ENCODE measurements at places on chromosomes 12 and 14.

DNA sequence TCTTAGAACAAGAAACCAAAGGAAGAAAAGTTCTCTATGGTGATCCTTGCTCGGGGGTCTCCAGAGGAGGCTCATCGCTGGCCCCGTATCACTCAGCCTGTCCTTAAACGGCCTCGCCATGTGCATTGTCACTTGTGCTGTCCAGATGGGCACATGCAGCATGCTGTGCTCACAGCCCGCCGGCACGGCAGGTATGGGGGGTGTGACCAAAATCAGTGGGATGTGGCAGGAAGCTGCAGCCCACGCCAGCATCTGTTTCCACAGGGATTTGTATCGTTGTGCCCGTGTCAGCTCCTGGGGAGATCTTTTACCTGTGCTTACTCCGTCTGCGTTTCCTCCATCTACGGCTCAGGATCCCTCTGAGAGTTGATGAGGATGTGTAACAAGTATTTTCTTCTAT is 2.6 kb upstream of the SLC39A2 start:
- no peak for DNase-seq

DNA sequence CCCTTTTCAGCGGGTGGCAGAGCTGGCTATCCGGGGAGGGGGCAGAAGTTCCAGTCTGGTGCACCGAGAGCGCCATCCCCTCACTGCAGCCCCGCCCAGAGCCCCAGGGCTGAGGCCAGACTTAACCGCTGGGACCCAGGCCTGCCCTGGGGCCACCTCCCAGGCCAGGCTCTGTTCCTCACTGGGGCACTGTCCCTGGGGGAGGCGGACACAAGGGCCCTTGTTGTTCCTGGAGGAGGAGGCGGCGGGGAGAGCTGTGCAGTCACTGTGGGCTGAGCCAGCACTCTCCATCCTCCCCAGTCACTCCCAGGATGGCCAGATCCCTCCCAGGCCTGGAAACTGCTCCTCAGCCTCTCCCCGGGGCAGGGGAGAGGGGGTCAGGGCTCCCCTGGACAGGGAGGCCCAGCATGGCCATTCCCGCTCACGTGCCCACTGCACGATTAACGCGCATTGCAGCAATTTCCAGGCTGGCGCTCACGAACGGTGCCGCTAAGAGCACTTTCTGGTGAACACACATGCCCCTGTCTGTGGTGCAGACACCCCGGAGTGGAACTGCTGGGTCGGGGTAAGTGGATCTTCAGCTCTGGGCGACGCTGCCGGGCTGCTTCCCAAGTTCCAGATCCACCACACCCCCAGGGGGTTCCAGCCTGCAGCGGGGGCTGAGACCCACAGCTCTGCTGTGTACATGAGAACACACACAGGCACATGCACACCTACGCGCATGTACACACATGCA is 89.8 kb upstream of the SFSWAP start:
- DNase-seq = no peak

DNA sequence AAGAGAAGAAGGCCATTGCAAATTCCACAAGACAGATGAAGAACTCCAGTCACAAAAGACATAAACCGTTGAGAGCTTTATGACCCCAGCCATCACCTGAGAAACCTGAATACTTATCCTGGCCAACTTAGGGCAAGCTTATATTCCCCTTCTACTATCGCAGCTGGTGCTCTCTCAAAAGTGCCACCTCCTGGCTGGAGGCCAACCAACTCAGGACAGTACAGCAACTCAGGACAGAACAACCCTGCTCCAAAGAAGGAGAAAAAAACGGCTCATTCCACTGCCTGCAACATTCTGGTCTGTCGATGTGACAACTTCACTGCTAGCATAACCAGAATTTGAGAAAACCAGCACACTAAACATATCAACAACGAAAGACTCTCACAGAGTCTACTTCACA is 9.7 kb upstream of the KRT6B start:
- no peak for DNase-seq

- DNase-seq = no peak
Measured at GRCh38 chr14:72787841-72788240, 106.1 kb downstream of the DPF3 start.

GRCh38 chr12:132447327-132447720 is 42.6 kb upstream of the FBRSL1 start:
- no peak for DNase-seq

DNA sequence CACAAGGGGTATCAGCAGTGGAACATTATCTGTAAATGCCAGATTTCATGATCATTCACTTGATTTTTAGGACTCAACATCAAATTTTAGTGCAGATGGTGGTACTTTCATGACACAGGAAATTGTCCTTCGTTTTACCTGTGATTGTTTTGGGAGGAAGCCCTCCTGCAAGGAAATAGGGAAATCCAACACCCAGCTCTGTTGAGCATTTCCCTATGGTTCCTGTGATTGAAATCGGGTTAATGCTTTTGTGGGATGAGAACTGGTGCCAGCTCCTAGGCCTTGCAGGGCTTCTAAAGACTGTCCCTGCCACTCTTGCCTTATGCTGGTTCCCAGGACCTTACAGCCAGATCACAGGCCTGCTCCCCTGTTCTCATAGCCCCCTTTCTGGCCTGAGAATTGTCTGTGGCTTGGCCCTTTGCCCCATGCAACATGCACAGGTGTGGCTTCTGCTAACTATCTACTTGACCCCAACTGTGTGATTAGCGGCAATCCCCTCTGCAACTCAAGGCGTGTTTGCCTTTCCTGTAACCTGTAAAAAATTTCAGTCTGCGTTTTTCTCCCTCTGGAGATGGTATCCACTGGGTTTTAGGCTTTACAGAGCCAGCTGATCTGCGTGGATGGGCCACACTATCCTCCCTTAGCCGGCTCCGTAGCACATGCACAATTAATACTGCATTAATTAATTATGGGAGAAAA is 112.5 kb downstream of the ETV6 start:
- no peak for DNase-seq

DNA sequence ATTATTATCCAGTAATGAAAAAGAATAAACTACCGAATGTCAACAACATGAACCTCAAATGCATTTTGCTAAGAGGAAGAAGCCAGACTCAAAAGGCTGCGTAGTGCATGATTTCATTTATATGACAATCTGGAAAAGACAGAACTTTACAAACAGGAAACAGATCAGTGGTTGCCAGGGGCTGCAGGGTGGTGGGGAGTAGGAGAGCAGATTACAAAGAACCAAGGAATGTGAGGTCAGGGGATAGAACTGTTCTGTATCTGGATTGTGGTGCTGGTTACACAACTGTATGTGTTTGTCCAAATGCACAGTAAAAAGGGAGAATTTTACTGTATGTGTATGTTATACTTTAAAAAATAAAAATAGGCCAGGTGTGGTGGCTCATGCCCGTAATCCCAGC is 89.7 kb upstream of the MYL2 start:
- no peak for DNase-seq

GRCh38 chr12:104671409-104672095 is 214.8 kb downstream of the CHST11 start:
- DNase-seq = peak; percentile 41

DNA sequence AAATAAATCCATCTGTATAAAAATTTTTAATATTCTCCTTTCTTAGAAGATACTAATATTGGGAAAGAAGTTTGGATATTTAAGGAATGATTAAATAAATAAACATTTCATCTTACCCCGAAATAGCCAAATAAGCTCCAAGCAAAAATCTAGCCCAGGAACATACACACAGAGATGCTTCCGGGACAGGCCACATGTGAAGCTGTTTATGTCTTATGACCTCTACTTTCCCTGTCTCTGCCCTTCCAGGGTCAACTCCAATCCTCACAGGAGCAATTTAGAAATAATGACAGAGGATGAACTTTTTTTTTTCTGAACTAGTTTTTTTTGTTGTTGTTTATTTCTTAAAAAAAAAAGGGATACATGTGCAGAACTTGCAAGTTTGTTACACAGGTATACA is 89.4 kb downstream of the BTG1 start:
- no peak for DNase-seq

DNA sequence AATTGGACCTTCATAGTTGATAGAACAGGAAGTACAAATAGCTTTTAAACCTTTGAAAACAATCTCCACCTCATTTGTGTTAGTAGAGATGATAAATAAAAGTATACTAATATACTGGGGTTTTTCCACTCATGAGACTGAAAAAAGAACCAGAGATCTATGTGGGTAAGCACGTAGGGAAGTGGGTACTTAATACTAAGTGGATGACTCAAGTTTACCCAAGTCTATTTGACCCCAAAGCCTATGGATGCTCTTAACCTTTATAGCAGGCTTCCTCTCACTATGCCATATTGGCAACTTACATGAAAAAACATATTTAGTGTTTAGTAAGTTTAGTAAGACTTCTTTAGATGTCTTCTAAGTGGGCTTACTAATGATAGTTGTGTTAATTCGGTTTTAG is 49.2 kb upstream of the CHPT1 start:
- no peak for DNase-seq

DNA sequence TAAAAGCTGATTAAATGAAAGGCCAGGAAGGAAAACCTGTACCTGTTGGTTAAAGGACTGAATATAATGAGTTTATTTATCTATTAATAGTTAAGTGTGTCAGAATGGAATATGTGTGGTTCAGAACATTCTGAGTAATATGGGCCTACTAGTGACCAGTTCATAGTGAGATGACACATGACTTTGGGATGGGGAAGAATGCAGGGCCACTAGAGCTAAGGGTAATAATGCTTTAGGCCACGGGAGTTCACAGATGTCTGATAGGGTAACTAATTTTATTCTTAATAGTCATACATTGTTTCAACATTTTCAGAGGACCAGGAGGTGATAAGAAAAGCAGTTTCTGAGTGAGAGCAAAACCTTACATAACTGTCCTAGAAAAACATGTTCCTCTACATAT is 247.8 kb upstream of the OR4E1 start:
- no peak for DNase-seq

Data from stimulated activated CD4-positive, alpha-beta T cell treated with anti-CD3 and anti-CD28 coated beads, TNF-alpha, amount 100 ng/mL, for 1 hour (primary cell).